ENCODE measurements at places on chromosomes 12 and 14. TPM values are rescaled to one million over a fixed set of nuclear protein-coding genes. Genes with fewer than 3 reads are reported as not detected.

The CNTN1 gene
- 20.7 TPM for total RNA-seq

DNA sequence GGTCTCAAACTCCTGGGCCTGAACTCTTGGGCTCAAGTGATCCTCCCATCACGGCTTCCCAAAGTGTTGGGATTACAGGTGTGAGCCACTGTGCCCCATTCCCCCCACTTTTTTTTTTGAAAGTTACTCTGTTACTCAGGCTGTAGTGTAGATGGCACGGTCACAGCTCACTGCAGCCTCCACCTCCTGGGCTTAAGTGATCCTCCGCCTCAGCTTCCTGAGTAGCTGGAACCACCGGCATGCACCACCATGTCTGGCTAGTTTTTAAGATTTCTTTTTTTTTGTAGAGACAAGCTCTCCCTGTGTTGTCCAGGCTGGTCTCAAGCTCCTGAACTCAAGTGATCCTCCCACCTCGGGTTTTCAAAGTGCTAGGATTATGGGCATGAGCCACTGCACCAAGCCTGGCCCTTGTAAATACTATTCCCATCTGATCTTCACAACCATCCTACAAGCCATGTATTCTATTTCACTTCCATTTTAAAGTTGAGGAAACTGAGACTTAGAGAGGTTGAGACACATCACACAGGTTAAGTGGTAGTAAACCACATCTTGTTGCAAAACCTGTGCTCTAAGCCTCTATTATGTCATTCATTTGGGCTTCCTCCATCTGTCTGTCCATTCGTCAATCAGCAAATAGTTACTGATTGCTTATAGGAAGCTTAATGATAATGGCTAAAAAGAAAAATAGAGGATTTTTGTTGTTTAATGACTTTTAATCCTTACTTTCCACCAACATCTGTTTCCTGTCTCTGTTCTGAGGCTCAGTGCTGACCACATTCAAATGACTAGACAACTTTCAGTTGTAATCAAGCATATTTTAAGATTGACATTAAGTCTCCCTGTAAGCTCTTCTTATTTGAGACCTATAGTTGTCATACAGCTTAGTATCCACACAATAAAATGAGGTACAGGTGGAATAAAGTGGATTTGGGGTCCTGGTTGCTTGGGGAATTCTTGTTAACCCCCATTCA lies 9.2 kb downstream of the ASCL4 start:
- no peak overlapping the region for H3K27ac ChIP-seq
- no peaks in the 10 kb centered on the region for H3K36me3 ChIP-seq
- H3K4me1 ChIP-seq = no peaks in the 10 kb centered on the region
- H3K4me3 ChIP-seq = no peak overlapping the region
- peaks cover 24% of the 10 kb centered on the region for H3K27me3 ChIP-seq

The A2M gene
- 4.3 TPM for total RNA-seq

DNA sequence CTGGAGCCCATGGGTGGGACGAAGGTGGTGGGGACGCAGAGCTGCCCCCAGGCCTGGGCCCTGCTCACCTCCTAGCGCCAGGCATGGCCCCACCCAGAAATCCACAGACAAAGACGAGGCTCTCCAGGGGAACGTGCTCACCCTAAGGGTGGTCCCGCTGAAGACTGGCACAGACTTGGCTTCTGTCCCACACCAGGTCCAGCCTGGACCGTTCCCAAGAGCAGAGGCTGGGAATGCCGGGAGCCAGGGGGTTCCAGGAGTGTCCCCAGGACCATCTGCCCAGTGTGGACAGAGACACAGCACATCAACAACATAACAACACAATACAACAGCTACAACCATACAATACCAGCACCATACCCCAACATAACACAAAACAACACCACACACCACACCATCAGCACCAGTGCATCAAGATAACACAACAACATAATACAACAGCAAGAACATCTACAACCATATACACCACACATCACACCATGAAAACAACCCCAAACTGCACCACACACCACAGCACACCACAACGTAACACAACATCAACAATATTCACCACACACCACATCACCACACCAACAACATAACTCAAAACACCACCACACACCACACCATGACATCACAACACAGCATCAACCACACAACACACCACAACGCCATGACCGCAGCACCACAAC lies 329.6 kb downstream of the ADGRD1 start:
- H3K27me3 ChIP-seq = peaks cover 13% of the 10 kb centered on the region
- no peaks in the 10 kb centered on the region for H3K4me1 ChIP-seq
- no peaks in the 10 kb centered on the region for H3K36me3 ChIP-seq

The HNF1A gene
- not detected for total RNA-seq

- H3K36me3 ChIP-seq = no peaks in the 10 kb centered on the region
- H3K4me1 ChIP-seq = peaks cover 2% of the 10 kb centered on the region
- H3K27ac ChIP-seq = no peak overlapping the region
- H3K4me3 ChIP-seq = no peak overlapping the region
- DNase-seq = no peak
These were observed 195.9 kb upstream of the PARP11 start for GRCh38 chr12:4068981-4069669.

The RASSF8 gene
- total RNA-seq = 60.6 TPM

GRCh38 chr12:11927286-11927935 lies 143.3 kb upstream of the BCL2L14 start:
- H3K27me3 ChIP-seq = no peaks in the 10 kb centered on the region
- no peak overlapping the region for H3K4me3 ChIP-seq
- no peaks in the 10 kb centered on the region for H3K36me3 ChIP-seq
- H3K27ac ChIP-seq = no peak overlapping the region
- H3K4me1 ChIP-seq = peaks cover 2% of the 10 kb centered on the region
- no peak for DNase-seq

DNA sequence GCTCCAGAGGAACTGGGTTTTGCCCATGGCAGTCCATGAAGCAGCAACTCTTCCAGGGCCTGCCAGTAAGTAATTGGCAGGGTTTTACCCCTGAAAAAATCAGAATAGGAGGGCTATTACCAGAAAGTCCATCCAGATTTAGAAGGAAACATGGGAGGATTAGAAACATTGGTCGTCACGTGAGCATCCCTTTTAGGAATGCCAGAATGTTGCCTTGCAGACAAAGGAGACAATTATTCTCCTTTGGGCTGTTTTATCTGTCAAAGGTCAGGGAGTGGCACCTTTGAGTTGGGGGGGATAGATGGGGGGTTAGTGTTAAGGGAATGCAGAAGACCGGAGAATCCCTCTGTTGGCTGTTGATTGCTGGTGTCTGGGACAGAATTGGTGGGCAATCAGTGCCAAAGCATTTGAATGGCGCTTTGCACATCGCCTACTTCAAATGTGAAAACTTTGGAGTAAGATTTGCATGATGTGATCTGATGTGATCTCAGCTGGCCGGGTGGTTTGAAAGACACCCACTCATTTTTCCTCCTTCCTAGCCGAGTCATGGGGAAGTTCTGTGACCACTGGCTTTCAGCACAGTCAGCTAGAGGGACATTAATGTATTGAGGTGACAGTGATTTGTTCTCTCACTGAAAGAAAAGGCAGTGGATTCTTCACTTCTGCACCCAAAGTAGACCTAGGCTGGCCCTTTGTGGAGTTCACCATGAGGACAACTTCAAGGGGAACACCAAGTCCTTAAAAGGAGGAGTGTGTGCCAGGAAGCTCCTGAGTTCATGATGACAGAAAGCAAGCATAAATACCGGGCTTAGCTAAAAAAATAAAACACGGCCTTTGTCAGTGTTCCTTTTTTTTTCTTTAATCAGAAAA lies 31.4 kb downstream of the FLVCR2 start:
- H3K4me1 ChIP-seq = no peaks in the 10 kb centered on the region
- H3K4me3 ChIP-seq = no peak overlapping the region
- no peak for DNase-seq
- H3K27me3 ChIP-seq = no peaks in the 10 kb centered on the region
- H3K36me3 ChIP-seq = no peaks in the 10 kb centered on the region

The PARP2 gene
- 40.9 TPM for total RNA-seq

The SERPINA3 gene
- total RNA-seq = 0.29 TPM

The LRP1 gene
- total RNA-seq = 253 TPM

DNA sequence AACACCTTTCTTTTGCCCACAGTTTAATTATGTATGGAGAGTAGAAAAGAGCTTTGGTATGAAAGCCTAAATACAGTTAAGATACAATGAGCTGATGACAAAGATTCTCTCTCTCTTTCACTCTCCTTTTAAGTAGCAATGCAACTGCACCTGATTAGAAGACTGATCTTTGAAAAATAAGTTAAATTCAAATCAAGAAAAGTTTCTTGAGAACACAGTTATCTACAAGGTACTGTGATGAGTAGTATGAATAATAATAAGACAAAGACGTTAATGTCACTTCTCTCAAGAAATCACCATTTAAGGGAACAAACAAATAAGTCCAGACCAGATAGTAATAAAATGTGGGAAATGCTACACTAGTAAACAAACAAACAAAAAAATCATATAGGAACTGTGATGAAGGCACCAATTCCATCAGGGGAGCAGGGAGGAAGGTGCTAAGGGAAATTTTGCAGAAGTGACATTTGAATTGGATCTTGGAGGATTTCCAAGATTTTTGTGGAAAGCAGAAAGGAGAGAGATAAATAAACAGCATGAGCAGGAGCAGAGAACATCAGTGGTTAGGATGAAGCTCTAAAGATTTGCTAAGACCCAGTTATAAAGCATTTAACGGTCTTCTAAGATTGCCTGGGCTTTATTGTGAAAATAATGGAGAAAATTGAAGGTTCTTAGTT lies 65.2 kb upstream of the STK38L start:
- no peak overlapping the region for H3K4me3 ChIP-seq
- no peak for DNase-seq
- no peaks in the 10 kb centered on the region for H3K36me3 ChIP-seq
- peaks cover 18% of the 10 kb centered on the region for H3K4me1 ChIP-seq
- H3K27me3 ChIP-seq = no peaks in the 10 kb centered on the region
